ENCODE measurements at places on chromosomes 2 and 18.
A peak's percentile ranks its signal among the peaks of the same experiment; 100 is the strongest.

- no peak for DNase-seq
Measured at GRCh38 chr2:2573658-2574293, 242.7 kb upstream of the MYT1L start.

GRCh38 chr2:224682134-224682533 is 34.0 kb downstream of the CCDC195 start:
- DNase-seq, result no peak

DNA sequence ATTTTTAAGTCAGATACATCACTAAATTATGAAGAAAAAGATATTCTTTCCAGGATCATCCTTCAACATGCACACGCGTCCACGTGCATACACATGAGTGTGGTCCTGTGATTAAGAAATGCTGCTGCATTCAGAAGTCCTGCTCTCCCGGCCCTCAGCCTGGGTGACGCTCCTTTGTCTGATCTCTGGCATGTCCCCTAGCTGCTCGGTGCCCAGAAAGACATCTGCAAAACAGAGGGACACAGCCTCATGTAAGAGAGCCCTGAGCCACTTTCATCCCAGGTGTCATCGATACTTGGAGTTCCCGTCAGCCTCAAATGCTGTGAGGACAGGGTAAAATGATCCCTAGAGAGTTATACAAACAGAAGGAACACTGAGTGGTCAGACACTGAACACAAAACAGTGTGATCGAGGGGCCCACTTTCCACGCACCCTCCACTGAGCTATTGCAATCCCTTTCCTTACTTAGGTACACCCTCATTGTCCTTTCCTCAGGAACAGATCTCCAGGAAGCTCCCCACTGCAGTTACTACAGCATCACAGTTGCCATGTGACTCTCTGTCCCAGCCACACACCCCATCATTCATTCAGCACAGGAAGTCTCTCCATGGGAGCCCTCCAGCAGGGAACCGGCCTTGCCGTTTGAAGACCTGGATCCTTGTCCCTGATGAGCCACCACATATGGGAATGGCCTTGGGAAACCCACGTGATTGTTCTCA is 32.1 kb downstream of the CRACDL start:
- DNase-seq, result no peak

- no peak for DNase-seq
Measured at GRCh38 chr2:162746310-162746709, 92.3 kb downstream of the KCNH7 start.

DNA sequence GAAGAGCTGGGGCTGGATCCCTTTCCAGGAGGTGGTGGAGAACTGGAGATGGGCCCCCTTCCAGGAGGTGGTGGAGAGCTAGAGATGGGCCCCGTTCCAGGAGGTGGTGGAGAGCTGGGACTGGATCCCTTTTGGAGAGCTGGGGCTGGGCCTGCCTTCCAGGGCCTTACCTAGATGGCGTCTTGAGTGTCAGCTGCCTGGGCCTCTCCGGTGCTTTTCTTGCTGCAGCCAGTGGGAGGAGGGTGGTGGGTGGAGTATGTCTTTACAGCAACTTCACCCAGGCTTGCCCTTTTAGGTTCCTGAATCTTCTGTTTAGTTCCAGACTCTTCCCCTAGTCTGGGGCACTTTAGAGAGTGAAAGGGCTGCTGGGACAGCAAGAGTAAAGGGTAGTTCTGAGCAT is 19.1 kb upstream of the TXNDC2 start:
- DNase-seq, result no peak

DNA sequence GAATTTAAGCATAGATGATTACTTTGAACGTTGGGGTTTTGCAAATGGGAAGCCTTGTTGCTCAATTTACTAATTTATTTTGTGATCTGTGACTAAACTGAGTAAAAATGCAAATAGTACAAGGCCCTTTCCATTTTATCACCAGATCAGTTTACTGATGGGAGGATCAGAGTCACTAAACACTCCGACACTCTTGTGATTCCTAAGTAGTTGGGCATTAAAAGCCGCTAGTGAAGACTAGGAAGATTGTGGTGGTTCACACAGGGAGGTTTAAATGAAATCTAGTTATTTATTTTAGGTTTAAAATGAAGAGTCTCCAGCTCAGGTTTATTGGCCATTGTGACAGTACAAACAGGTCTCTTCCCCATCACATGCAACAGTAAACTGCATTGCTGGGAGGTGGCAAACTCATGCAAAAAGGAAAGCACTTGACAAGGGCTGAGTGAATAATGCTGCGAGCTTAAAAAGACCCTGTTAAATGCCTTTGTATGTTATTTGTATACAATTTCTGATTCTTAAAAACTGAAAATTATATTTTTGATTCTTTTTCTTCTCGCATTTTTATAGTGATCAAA is 394.8 kb upstream of the FANCL start:
- DNase-seq, result no peak

DNA sequence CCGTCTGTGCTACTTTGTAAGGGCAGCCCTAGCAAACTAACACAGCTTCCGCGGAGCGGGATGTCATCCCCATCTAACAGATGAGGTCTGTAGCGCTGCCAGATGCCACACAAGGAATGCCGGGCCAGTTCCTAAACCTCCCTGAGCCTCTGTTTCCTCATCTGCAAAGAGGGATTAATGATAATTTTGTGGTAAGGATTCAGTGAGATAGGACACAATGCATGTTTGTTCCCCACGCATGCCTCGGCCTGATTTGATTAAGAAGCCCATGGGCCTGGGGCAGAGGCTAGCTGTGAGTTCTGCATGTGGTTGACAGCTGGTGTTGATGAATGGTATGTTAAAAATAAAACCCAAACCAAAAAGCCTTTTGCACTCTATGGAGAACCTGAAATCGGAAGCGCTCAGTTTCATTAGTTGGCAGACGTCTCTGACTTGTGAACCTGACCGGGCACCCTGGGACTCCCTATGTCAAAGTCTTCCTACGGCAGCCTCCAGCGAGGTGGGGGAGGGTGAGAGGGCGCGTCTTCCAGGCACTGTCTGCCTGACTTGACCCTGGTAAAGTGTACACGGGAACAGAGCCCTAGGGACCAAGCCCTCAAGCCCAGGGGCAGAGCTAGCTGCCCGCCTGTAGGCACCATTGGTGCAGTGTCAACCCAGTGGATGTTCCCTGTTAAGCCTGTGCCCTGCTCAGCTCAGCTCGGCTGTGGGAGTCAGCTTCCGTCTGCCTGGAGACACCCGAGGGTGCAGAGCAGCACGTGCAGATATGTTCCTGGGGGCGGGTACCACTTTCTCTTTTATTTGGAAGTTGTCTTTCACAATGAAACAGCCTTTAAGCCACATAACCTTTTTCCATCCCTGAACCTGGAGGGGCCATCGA is 14.8 kb upstream of the INHBB start:
- DNase-seq, result peak; percentile 24

- no peak for DNase-seq
Measured at GRCh38 chr2:54042897-54043620, 72.3 kb upstream of the PSME4 start.

GRCh38 chr2:203550266-203550665 is 15.2 kb upstream of the RAPH1 start:
- DNase-seq, result no peak

DNA sequence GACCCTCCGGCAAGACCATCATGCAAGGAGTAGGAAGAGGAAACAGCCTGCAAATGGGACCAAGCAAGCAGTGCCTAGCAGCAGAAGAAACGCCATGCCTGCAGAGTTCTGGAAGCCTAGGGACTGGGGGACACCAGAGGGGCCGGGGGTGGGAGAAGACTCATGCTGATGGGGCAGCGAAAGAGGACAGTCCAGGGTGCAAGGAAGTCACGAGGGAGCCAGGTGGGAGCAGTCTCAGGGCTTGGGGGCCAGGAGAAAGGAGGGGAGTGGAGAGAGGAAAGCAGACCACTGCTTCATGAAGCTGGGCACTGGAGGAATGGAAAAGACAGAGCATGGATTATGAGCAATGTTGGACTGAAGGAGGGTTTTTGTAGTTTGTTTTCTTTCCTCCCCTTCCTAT is 119.4 kb upstream of the CAPN13 start:
- no peak for DNase-seq

Data from left hindlimb (tissue), 1 donor.